ENCODE measurements at places on chromosomes 11 and 22. TPM values are rescaled to one million over a fixed set of nuclear protein-coding genes. Genes with fewer than 3 reads are reported as not detected.
A peak's percentile ranks its signal among the peaks of the same experiment; 100 is the strongest.

Gene CASP12
- total RNA-seq = 2.0 TPM

Gene TSGA10IP
- not detected for total RNA-seq

- DNase-seq = no peak
Measured at GRCh38 chr11:121904148-121904547, 211.9 kb downstream of the BLID start.

DNA sequence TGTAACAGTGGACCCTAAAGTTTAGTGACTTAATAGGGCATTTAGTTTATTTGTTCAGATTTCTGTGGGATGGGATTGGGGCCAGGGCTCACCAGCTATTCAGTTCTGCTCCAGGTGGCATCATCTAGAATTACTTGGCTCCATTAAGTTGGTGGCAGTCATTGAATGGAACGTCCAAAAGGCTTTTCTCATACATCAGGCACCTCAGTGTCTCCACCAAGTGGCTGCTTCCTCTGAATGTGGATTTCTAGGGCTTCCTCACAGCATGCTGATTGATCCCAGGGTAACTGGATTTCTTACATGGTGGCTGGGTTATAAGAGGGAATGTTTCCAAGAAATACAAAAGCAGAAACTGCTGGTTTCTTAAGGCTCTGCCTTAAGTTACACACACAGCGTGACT, 34.7 kb downstream of the USP47 start:
- no peak for DNase-seq

GRCh38 chr11:83545494-83546260, 259.5 kb upstream of the CCDC90B start:
- no peak for DNase-seq

DNA sequence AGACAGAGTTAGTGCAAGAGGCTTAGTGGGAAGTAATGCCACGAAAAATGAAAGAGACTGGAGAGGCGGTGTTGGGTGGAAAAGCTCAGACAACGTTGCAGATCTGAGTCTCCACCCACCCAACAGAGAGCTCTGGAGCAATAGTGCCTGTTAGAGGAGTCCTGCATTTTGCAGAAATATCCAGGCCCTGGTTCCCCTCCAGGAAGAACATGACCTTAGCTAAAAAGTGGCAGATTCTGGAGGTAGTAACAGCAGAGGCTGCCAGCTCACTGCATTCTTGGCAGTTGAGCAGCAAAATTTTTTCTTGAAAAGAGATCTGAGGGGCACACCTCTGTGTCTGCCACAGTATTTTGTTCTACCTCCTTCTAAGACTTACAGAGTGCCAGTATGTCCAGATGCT, 27.7 kb upstream of the BIRC3 start:
- DNase-seq = no peak

GRCh38 chr11:35151241-35151640, 12.3 kb downstream of the CD44 start:
- no peak for DNase-seq

- peak; percentile 24 for DNase-seq
Measured at GRCh38 chr11:134459246-134460061, 47.4 kb upstream of the B3GAT1 start.

Measured in posterior vena cava (tissue), 2 donors.